ENCODE measurements at places on chromosomes 6 and 20.

DNA sequence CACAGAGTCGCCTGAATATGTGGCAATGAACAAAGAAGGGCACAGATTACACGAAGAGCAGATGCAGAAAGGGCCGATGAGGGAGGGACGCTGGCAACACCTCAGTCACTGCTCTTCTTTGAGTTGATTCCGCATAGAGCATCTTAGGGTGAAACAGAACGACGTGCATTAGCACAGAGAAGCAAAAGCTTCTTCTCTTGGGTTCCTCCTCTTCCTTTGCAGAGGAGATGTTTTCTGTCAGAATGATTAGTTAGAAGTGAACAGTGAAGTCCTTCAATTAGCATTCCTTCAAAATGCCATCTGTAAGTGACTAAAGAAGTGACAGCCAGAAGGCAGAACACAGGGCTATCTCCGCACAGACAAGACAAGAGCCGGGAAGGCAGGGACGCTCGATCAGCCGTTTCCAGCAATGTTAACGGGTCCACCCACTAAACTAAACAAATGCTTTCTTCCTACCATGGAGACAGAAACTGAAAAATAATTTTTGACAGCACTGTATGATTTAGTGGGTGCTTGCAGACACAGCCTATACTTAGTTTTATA lies 219.8 kb upstream of the AGPAT4 start:
- no peak for DNase-seq

DNA sequence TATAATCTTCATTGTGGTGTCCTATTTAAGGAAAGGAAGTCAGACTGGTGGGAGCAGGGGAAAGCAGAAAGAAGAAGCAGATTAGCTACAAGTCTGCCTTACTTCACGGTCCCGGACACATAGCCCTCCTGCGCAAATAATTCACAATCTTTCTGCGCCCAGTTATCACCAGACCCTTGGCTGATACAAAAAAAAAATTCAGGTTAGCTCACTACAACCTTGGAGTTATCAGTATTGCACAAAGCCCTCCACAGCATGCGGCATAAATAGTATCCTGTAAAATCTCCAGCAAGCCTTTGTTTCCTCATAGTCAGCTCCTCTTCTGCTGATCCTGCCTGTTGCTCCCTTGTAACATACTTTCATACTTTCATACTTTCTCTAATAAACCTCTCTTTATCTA lies 148.6 kb upstream of the FUT9 start:
- no peak for DNase-seq

- DNase-seq = no peak
These were observed 40.9 kb upstream of the CCN6 start for GRCh38 chr6:112013051-112013450.

DNA sequence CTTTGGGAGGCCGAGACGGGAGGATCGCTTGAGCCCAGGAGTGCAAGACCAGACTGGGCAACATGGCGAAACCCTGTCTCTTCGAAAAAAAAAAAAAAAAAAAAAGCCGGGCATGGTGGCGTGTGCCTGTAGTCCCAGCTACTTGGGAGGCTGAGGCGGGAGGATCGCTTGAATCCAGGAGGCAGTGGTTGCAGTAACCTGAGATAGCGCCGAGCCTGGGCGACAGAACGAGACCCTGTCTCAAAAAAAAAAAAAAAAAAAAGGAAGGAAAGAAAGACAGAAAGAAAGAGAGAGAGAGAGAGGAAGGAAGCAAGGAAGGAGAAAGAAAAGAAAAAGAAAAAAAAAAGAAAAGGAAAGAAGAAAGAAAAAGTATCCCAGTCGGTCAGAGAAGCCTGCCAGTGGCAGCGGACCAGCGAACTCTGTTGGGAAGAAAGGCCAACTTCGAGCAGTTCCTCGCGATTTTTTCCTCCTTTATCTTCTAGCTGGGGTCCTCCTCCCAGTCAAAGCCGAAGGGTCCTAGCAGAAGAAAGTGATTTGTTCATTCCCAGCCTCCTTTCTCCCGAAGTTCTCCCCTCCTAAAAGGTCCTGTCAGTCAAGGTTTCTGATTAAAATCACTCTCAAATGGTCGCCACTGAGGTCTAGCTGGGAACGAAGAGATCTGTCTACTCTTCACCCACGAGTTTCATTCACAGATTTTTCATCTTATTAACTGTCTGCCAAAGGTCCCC lies 2.4 kb upstream of the SYCP2L start:
- no peak for DNase-seq

DNA sequence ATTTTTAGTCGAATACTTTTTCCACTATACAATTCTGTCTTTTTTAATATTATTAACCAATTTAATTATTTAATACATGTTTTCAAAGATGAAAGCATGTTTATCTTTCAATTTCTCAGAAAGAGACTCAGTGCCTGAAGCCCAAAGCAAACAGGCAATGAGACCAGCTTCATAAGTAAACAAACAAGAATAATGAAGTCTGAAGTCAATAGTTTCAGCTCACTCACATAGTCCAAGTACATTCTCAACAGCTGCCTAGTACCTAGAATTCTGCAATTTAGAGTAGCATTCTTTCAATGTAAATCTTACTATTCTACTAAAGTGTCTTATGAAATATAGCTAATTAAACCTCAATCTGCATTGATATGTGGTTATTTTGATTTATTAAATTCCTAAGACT lies 626.5 kb upstream of the NRSN1 start:
- no peak for DNase-seq

- DNase-seq = no peak
These were observed 28.1 kb downstream of the HUS1B start for GRCh38 chr6:628766-629165.

DNA sequence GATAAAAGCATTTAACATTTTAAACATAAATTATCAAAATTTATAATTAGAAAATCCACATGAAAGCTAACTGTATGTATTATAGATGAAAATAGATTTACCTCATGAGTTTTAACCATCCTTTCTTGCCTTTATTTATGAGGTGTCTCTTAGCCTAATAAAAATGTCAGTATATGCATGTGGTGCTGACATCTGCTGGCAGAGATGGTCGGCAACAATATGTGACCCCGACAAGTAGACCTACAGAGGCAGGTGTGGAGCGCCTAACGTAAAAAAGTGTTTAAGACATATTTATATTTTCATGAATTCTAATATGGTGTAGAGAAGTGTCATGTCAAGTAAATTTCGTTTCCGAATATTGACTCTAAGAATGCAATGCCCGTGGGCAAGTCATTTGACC lies 149.0 kb upstream of the FUT9 start:
- DNase-seq = no peak

DNA sequence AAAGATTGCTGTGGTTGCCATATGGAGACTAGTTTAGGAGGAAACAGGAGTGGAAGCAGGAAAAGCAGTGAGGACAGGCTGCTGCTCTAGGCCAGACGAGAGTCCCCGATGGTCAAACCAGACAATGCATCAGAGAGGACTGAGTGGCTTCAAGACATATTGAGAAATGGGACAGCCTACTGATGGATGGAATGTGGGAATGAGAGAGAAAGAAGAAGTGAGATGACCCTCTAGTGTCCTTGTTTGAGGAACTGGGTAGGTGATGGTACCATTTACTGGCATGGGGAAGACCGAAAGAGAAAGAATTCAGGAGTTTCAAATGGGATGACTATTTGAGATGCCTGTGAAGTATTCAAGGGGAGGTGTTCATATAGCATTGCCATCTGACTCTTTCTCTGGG lies 111.8 kb upstream of the LAMP5 start:
- no peak for DNase-seq

DNA sequence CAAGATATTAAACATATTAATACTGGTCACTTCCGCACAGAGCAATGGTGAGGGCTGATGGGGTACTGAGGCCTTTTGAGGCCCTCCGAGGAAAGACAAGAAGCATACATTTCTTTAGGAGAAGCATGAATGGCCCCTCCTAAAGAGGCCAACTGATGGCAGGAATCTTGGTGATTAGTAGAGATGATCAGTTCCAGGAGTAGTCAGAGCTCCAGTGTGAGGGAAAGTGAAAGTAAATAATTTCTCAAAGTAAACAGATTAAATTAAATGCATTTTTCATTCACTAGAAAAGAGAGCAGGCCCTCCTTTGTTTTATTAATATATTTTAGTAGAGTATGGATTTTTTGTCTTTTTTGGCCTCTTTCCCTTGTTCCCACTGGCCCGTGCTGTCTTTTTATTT lies 38.2 kb downstream of the NOX3 start:
- DNase-seq = no peak

GRCh38 chr6:73314577-73315492 lies 39.2 kb downstream of the DPPA5 start:
- no peak for DNase-seq

DNA sequence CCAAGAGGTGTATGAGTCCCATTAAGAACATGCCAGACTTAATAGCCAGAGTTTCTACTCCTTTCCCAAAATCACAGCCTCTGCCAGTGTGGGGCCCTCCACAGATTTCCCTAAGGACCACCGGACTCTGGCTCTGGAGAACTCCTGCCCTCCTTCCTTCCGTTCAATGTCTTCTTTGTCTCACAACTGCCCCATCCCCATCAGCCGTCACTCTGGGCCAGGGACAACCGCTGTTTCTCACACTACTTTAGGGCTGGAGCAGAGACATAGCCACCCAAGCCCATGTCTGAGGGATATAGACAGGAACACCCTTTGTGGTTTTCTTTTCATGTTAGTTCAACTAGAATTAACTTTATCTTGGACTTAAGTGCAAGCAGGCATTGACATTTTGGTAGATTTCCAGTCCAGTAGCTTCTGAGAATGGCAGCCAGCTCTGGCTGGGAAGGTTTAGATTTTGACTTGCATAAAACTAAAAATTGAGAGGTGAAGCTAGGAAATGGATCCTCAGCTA lies 6.7 kb upstream of the ACSS1 start:
- DNase-seq = no peak

- peak; percentile 8 for DNase-seq
These were observed 21.8 kb upstream of the NAA20 start for GRCh38 chr20:19995220-19995863.

DNA sequence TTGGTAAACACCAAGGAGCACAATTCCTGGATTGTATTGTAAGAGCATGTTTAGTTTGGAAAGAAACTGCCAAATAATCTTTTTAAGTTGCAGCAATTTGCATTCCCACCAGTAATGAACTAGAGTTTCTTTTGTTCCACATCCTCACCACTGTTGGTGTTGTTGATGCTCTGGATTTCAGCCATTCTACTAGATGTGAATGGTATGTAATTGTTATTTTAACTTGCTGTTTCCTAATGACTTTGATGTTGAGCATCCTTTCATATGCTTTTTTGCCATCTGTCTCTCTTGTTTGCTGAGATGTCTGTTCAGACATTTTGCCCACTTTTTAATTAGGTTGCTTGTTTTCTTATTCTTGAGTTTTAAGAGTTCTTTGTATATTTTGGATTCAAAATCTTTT lies 1654.1 kb downstream of the GRIK2 start:
- DNase-seq = no peak

DNA sequence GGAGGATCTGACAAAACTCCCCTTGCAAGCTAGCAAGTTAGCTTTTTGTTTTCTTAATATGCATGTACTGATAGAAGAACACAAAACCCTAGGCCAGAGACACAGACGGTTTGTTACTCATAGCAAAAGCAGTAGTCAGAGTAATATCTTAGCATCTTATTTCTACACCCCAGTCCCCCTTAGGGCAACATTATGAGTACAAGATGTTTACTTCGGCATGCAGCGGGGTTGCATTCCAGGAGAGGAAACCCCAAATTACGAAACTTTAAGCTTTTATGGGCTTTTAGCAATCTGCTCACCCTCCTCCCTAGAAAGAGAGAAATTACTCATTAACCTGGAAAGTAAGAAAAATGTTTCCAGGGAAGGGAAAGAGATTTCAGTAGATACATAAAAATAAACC lies 1286.9 kb downstream of the EPHA7 start:
- DNase-seq = no peak
